ENCODE measurements at places on chromosomes 13 and 19.

GRCh38 chr13:23558675-23559536 is 11.3 kb upstream of the TNFRSF19 start:
- peak; percentile 95 for DNase-seq

- DNase-seq: no peak
Observed at GRCh38 chr19:35529241-35530218, 1.4 kb upstream of the SBSN start.

DNA sequence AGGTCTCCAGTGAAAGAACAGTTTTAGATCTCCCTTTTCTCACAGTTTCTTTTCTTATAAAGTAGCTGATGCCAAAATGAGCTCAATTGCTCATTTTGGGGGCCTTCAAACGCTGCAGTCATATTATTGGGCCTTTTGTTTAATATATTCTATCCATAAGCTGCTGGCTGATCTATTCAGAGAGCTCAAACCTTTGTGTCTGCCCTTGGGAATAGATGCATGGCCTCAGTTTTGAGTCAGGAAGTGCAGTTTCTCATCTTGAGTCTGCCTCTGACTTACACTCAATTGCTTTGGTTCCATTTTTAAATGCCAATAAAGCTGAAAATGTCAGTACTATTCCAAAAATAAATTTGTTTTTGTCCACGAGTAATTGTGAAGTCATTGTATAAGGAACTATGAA is 468.9 kb downstream of the KLF12 start:
- DNase-seq: no peak

- DNase-seq: no peak
Observed at GRCh38 chr19:7595466-7596133, at the start of gene CAMSAP3. CAMSAP3 (plus strand) TSS chr19:7595863; CDS start chr19:7596003, 140 bp downstream.

DNA sequence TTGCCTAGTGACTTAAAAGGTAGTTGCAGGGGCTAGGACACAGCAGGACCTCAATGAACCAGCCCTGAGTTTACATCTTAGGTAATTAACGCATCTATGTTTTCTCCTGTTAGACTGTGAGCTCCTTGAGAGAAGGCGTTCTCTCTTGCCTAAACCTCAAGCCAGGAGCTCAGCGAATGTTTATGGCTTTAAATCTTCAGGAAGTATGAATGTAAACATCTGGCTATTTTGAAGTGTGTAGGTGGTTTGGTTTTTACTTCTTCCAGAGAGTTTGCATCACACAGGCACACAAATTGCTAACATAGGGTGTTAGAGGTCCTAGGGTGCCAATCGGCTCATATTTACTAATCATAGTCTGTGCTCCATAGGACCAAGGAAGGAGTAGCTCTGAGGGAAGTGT is 387.7 kb upstream of the ZNF507 start:
- no peak for DNase-seq

- no peak for DNase-seq
Observed at GRCh38 chr13:47087241-47087640, 190.4 kb upstream of the HTR2A start.

DNA sequence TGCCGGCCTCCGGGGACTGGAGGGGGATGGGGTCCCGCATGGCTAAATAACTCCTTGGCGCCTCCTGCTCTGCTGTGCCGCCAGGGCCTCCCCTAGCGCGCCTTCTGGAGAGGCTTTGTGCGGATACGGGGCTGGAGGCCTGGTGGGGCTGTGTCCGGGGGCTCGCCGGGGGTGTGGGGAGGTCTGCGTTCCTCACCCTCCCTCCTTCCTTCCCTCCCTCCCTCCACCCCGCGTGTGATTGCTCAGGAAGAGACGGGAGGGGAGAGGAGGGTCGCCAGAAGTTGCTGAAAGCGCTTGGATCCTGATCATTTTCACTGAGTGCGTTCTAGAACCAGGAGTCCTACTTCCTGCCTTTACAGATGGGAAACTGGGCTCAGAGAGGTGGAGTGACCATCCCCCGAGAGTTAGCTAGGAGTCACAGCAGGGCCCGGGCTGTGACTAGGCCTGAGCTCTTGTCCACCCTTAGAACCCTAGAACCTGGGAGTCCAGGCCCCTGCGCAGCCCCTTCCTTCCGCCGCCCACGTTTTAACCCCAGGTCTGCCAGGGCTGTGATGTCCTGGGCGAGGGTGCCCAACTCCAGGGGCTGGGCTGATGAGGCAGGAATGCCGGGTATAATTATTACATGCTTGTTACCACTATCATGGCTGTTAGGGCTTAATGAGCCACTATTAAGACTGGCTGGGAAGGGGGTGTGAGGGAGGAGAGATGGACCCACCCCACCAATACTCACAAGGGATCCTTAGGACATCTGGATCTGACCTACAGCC is 782 bp upstream of the JUND start:
- peak; percentile 36 for DNase-seq

DNA sequence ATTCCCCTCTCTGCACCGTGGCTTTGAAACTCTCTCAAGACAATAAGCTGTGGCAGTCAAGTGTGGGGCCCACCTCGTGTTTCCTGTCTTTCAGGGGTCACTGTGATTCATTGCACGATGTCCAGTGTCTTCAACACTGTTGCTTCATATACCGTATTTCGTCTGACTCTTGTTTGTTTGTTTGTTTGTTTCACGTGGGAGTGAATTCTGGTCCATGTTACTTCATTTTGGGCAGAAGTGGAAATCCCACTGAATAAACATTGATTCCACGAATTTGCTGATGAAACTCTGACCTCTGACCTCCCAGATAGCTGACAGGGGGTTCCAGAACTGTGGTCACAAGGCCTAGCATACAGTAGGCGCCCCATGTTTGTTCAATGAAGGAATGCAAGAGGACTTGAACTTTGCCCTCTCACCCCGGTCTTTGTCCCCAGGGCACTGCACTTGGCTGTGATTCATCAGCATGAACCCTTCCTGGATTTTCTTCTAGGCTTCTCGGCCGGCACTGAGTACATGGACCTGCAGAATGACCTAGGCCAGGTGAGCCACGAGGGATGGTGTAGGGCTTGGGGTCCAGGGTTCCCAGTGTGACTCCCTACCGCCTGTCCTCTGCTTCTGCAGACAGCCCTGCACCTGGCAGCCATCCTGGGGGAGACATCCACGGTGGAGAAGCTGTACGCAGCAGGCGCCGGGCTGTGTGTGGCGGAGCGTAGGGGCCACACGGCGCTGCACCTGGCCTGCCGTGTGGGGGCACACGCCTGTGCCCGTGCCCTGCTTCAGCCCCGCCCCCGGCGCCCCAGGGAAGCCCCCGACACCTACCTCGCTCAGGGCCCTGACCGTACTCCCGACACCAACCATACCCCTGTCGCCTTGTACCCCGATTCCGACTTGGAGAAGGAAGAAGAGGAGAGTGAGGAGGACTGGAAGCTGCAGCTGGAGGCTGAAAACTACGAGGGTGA is 5.1 kb downstream of the NFKBIB start:
- no peak for DNase-seq

DNA sequence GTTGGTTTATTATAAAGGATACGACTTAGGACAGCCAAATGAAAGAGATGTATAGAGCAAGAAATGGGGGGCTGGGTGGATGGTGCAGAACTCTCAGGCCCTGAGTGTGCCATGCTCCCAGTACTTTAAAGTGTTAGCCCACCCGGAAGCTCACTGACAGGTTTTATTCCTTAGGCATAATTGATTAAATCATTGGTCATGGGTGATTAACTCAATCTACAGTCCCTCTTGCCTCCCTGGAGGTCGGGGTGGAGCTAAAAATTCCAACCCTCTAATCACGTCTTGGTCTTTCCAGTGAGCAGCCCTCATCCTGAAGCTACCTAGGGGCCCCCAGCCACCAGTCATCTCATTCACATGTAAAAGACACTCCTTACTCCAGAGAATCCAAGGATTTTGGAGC is 9.9 kb upstream of the LEUTX start:
- no peak for DNase-seq

GRCh38 chr13:110518571-110518970 is 43.0 kb downstream of the RAB20 start:
- no peak for DNase-seq

- no peak for DNase-seq
Observed at GRCh38 chr13:87052731-87053130, 618.4 kb upstream of the SLITRK5 start.

- DNase-seq: no peak
Observed at GRCh38 chr19:46297700-46298478, 1.0 kb downstream of the HIF3A start.

DNA sequence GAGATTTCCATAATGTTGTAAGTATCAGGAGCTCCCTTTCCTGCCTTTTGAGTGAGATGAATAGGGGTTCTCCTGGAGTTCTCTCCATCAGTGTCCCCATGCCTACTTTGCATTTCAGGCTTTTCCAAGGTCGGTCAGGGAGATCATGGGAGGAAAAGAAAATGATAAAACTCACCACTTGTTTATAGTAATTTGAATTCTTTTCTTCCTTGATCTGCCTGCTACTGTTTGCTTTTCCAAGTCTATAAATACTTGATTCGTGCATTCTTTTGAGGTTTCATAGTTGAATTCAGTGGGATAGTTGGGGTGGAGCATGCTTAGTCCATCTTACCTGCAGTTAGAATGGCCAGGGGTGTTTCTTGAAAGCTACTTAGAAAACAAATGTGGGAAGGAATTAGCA is 51.5 kb downstream of the PCCA start:
- DNase-seq: no peak

- DNase-seq: no peak
Observed at GRCh38 chr13:39773833-39774232, 118.4 kb downstream of the COG6 start.

DNA sequence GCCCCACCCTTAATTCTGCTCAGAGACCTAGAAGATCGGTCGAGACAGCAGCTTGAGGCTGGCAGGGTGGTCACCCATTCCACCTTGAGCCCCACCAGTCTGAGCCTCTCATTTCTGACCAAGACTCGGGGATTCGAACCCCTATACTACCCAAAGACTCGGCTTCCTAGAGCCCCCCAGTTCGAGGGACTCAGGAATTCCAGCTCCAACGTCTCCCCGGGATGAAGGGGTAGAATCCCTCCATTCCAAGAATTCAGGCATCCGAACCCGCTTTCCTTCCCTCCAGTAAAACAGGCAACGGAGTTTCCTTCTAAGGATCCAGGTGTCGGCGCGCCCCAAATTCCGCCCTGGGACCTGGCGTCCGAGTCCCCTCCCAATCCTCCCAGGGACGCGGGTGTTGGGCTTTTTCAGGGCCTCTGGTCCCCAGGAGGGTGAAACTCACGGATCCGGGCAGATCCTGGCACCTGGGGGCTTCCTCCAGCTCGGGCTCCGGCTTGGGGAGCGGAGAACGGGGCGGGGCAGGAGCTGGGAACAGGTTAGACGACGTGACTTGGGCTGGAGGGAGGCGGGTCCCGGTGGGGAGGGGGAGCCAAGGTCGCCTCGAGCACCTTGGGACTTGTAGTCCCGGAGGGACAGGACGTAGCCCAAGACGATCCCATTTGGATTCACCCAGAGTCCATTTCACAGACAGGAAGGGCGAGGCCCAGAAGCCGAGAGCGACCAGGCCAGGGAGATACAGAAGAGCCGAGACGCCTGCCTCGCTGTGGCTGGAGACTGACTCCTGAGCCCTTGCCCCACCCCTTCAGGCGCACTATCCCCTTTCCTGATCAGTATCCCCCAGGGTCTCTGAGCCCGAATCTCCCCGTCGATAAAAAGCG is at the start of gene PPP1R13L:
PPP1R13L (minus strand) TSS at position 513 of the 878 bp plus-strand sequence. CDS start 6,751 bp downstream, outside the sequence.
- DNase-seq: peak; percentile 40

- DNase-seq: no peak
Observed at GRCh38 chr13:103953859-103954258, 887.6 kb upstream of the SLC10A2 start.

DNA sequence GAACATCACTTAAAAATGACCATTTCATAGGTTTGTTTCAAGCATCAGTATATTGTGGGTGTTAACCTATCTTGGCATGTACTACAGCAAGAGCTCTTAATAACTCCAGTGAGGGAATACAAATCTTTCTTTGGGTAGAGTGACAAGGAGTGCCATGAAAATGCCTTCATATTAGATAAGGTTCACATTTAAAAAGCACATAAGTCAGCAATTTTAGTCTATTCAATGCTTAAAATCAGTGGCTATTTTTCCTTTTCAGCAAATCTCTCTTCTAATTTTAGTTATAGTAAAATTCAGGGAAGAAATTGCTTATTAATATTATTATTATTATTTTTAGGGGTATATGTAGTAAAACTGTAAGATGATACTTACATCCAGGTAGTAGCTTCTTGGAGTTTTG is 291.1 kb downstream of the GPC6 start:
- DNase-seq: no peak

DNA sequence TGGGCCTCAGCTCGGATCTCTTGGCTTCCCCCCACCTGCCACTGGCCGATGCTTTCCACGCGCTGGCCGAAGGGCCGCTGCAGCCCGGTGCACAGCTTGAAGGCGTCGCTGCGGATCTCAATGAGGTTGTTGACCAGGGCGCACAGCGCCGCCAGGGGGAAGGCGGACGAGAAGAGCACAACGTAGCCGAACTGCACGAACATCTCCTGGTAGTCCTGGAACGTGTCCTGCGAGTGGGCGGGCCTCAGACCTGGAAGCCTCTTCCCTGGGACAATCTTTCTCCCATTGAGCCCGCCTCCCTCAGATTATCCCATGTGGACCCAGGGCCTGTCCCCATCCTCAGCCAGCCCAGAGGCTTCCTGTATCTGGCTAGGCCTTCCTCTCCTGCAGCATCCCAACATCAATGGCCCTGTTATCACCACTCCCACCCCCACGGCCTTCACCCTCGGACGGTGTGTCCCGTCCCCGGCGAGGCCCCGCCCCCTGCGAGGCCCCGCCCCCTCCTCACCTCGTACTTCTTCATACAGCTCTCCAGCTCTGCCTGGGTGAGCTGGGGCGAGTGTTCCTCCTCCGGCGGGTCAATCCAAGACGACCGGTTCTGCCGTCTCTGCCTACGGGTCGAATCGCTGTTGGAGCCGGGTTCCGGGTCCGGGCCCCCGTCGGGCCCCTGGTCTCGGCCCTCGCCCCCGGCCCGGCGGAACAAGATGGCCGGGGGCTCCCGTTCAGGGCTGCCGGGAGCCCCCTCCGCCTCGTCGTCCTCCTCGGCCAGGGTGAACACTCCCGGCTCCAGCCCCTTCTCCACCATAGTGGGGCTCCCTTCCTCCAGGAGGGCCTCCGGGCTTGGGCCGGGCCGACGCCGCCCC is 6.8 kb downstream of the ANO8 start:
- DNase-seq: no peak

DNA sequence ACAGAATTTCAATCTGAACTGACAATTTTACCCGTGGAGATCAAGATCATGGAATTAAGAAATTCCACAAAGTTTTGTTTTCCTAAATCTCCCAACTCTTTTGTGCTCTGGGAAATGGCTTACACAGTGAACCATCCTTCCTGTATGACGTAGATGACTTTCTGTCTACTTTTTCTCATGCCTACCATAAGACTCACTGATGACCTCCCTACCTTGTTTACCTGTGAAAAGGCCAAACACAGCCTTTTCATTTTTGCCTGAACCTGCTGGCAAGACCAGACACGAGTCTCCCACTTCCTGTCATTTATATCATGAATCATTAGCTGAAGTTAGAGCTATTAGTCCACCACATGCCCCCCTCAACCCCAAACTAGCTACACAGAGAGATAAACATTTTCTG is 4.6 kb upstream of the KBTBD6 start:
- no peak for DNase-seq

GRCh38 chr19:6238643-6239281 is 41.0 kb downstream of the MLLT1 start:
- peak; percentile 52 for DNase-seq

- no peak for DNase-seq
Observed at GRCh38 chr13:26011996-26012821, 39.6 kb downstream of the SHISA2 start.
